ENCODE measurements at places on chromosomes 6 and 20. TPM values are rescaled to one million over a fixed set of nuclear protein-coding genes. Genes with fewer than 3 reads are reported as not detected.

Gene CABLES2
- total RNA-seq = 5.4 TPM

Gene CD164
- 67.1 TPM for total RNA-seq

Gene KATNA1
- total RNA-seq = 17.0 TPM

Gene MYBL2
- 2.4 TPM for total RNA-seq

- DNase-seq = no peak
Observed at GRCh38 chr6:118350881-118351430, 197.1 kb upstream of the PLN start.

GRCh38 chr6:25312703-25313102, 33.5 kb downstream of the CARMIL1 start:
- DNase-seq = no peak

DNA sequence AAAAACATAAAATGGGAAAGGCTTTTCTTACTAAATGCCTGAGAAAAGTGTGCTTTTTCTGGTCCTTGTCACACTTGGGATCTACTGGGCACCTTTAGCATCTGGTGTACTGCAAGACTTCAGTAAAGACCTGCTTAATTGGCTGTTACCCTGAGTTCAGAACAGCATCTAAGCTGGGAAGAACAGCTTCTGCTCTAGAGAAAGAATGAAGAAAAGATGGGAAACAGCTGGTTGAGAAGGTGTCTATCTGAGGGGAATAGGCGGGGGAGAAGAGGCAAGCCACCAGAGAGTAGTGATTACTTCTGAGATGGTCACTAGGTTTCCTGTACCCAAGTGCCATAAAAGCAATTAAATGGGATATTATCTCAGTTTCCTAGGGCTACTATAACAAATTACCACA, 128.2 kb upstream of the SPACA1 start:
- no peak for DNase-seq

DNA sequence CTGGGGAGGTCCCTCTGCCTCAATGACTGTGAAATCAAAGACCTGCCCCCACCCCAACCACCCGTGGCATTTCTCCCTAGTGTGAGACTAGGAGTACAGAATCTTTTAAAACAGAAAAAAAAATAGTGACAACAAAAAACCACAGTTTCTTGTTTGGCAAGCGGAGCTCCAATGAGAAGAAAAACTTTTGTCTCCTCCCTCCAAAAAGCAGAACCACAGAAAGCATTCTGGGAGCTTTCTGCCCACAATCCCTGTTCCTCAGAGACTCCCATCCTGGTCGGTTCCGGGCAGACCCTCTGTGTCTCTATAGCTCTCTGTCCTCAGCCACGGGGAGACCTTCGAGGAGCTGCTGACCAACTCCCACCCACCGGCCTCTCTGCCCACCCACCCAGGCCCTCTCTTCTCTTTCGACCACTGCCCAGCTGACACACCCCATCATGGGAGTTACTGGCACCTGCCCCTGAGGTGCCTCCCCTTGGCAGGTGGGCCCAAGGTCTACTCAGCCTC, 4.9 kb downstream of the PREX1 start:
- no peak for DNase-seq

- DNase-seq = no peak
Observed at GRCh38 chr20:47660983-47661700, 124.1 kb downstream of the SULF2 start.

- DNase-seq = no peak
Observed at GRCh38 chr20:37669062-37669772, 24.6 kb upstream of the CTNNBL1 start.

GRCh38 chr20:60365882-60366281, 407.7 kb downstream of the CDH26 start:
- no peak for DNase-seq

DNA sequence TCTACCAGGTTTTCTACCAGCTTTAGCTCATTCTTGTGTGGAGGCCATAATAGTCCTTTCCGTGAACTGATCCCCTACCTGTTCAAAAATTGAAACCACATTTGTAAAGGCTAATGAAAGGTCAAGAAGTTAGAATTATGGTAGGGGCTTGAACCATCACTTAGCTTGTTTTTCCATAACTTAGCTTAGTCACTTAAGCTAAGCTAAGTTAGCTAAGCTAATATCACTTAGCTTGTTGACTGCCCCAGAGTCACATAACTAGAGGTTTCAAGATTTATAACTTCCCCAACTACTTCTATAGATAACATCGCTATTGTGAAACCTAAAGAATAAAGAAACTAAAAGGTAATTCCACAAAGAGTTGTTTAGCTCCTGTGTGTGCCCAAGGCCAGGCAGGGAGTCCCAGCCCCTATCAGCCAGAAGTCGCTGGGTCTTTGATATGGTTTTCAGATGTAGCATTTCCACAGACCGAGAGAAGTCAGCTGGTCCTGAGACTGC, 131.8 kb downstream of the VEGFA start:
- no peak for DNase-seq

DNA sequence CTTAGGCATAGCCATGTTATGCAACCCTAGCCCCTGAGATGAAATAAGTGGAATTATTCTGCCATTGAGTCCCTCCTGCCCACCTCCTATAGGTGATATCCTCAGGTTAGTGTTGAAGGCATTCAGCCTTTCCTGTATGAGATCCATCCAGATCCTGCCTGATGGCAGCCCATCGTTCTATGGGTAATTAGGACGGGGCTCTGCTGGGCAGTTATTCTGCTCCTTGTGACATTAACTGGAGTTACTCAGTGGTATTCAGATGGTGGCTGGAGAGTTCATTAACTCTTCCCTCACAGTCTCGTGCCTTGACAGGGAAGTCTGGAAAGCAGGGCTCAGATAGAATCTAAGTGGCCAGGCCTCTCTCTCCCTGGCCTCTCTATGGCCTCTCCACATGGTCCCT, 9.3 kb upstream of the GMDS start:
- DNase-seq = no peak
